Muscle of leg (tissue), 16 donors: ENCODE measurements at places on chromosomes 7 and 10. TPM values are rescaled to one million over a fixed set of nuclear protein-coding genes. Genes with fewer than 3 reads are reported as not detected.
A peak's percentile ranks its signal among the peaks of the same experiment; 100 is the strongest.

DNA sequence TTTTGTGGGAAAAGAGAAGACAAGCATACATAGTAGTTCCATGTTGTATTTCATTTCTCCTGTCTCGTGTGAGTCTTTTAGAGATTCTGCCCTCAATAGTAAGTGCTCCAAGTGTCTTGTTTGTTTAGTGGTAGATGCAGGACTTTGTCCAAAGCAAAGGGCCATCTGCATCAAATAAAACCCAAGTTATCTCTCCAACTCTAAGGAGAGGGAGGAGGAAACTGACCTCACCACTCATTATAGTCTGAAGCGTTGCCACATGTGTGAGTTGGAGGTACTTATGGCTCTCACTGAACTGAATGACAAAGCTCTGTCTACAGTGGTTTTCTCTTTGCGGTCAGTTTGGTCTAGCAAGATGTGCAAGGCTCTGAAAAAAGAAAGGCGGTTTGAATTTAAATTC, 272.6 kb downstream of the DOCK4 start:
- H3K36me3 ChIP-seq = no peaks in the 10 kb centered on the region
- no peaks in the 10 kb centered on the region for H3K4me1 ChIP-seq
- H3K4me3 ChIP-seq = no peak overlapping the region
- H3K27ac ChIP-seq = no peak overlapping the region
- peak; percentile 50 for DNase-seq

GRCh38 chr10:90862908-90863514, 5.2 kb upstream of the HTR7 start:
- H3K4me1 ChIP-seq = peaks cover 3% of the 10 kb centered on the region
- H3K27ac ChIP-seq = no peak overlapping the region
- no peak overlapping the region for H3K4me3 ChIP-seq

DNA sequence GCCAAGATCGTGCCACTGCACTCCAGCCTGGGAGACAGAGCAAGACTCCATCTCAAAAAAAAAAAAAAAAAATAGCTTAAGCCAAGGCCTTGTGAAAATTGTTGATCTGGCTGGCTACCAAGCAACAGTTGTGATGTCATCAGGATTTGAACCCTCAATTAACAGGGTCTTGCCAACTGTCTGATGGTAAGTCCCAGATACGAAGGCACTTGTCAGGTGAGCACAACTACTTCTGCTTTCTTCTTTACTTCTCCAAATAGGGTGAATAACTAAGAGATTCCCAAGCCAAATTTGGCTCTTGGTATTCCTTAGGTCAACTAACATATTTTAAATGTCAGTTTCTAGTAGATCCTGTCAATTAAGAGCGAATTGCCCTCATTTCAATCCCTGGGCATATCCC, 47.4 kb downstream of the ANKRD61 start:
- no peak overlapping the region for H3K27ac ChIP-seq
- no peaks in the 10 kb centered on the region for H3K4me1 ChIP-seq
- H3K36me3 ChIP-seq = no peaks in the 10 kb centered on the region
- no peak for DNase-seq

- no peaks in the 10 kb centered on the region for H3K4me1 ChIP-seq
- H3K27ac ChIP-seq = no peak overlapping the region
- H3K36me3 ChIP-seq = no peaks in the 10 kb centered on the region
- no peak for DNase-seq
Observed at GRCh38 chr7:152078025-152078424, 52.6 kb downstream of the GALNT11 start.

DNA sequence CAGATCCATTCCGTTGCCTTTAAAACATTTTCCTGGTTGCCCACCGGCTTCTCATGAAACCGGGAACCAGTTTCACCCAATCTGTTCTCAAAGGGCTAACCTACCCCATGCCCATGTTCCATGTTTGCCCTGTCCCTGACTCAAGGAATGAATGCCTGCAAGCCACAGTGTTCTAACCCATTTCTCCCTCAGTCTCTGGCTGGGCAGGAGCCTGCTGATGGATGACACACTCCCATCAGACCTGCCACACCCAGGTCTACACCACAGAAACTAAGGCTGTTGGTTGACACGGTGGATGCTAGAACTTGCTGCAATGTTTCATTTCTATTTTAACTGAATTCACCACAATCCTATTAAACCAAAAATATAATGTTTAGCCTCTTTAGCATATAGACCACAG, 15.6 kb downstream of the CLRN3 start:
- no peak for DNase-seq
- peaks cover 21% of the 10 kb centered on the region for H3K4me1 ChIP-seq
- no peaks in the 10 kb centered on the region for H3K27me3 ChIP-seq
- no peak overlapping the region for H3K4me3 ChIP-seq

DNA sequence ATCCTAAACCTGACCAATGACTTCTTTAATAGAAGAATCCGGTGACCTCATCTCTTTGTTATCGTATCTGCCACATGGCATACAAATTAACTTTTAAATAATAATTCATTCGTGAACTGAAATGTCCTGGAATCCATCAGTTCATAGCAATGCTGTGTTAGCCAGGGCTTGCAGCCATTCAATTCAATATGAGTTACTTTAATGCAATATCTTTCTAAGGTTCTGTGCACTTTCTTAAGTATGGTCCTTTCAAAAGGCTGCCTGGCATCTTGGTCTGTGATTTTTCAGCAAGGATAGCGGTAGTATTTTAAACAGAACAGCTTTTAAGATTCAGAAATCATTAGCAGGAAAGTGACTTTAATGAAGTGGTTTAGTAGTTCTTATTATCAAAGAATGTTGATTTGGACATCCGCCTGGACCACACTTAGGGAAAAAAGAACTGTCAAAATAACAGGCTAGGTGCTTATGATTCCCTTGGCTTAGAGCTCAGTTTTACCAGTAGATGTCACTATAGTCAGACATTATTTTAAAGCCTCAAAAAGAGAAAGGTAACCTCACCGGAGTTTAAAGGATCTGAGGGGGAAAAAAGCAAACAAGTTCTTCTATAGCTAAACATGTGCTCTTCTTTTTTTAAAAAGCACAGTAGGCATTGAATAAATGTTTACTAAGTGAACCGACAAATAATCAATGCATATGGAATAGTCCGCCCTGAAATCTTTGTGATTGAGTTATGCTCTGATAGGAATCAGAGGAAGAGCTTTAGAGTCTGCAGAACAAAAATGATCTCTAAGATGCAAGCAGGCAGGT, 22.7 kb downstream of the SLC35G1 start:
- H3K27me3 ChIP-seq = no peaks in the 10 kb centered on the region
- no peak overlapping the region for H3K27ac ChIP-seq
- H3K4me1 ChIP-seq = peaks cover 7% of the 10 kb centered on the region
- H3K36me3 ChIP-seq = no peaks in the 10 kb centered on the region

DNA sequence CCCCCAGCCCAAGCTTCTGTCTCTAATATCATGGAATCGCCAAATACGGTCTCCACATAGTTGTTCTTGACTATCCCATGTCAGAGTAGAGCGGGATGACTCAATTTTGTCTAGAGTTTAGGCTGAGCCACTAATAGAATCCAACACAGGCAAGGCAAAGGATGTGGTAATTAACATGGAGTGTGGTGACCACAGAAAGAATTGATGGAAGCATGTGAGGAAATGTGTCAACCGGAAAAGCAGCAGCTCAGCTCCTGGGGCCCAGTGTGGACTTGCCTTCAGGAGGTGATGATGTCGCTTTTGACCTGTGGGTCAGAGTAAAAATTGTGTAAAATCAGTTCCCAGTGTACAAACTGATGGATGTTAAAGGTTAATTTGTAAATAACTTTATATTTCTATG, 139.3 kb upstream of the KLF6 start:
- no peaks in the 10 kb centered on the region for H3K27me3 ChIP-seq
- no peak overlapping the region for H3K27ac ChIP-seq
- H3K4me1 ChIP-seq = peaks cover 4% of the 10 kb centered on the region
- no peak overlapping the region for H3K4me3 ChIP-seq
- H3K36me3 ChIP-seq = no peaks in the 10 kb centered on the region

GRCh38 chr7:135210888-135211178, 493 bp downstream of the WDR91 start:
- peak; percentile 78 for DNase-seq
- H3K27ac ChIP-seq = peak overlapping the region; percentile 92
- peak overlapping the region; percentile 81 for H3K4me3 ChIP-seq
- H3K36me3 ChIP-seq = peaks cover 17% of the 10 kb centered on the region
- H3K27me3 ChIP-seq = no peaks in the 10 kb centered on the region
- peaks cover 7% of the 10 kb centered on the region for H3K4me1 ChIP-seq

- H3K27ac ChIP-seq = no peak overlapping the region
- peaks cover 9% of the 10 kb centered on the region for H3K36me3 ChIP-seq
- H3K4me1 ChIP-seq = no peaks in the 10 kb centered on the region
- no peak overlapping the region for H3K4me3 ChIP-seq
- no peak for DNase-seq
- H3K27me3 ChIP-seq = no peaks in the 10 kb centered on the region
Observed at GRCh38 chr10:75121322-75121721, 9.9 kb downstream of the SAMD8 start.

- peaks cover 2% of the 10 kb centered on the region for H3K4me1 ChIP-seq
Observed at GRCh38 chr10:66586073-66586472, 339.8 kb upstream of the LRRTM3 start.

GRCh38 chr10:69649786-69650550, 19.9 kb downstream of the FAM241B start:
- no peak overlapping the region for H3K4me3 ChIP-seq
- DNase-seq = no peak
- H3K27ac ChIP-seq = no peak overlapping the region

- H3K4me1 ChIP-seq = peaks cover 42% of the 10 kb centered on the region
- peak; percentile 83 for DNase-seq
- H3K27ac ChIP-seq = peak overlapping the region; percentile 81
- H3K4me3 ChIP-seq = no peak overlapping the region
Observed at GRCh38 chr7:71239586-71240268, 107.8 kb downstream of the GALNT17 start.

Gene PRLHR
- not detected for total RNA-seq

Gene PAX2
- total RNA-seq = not detected

Gene VGF
- not detected for total RNA-seq

Gene SSBP1
- 134 TPM for total RNA-seq

Gene RELN
- 9.3 TPM for total RNA-seq
